ENCODE measurements at places on chromosomes 4 and X. TPM values are rescaled to one million over a fixed set of nuclear protein-coding genes. Genes with fewer than 3 reads are reported as not detected.

Gene MAGEC1
- total RNA-seq: not detected

Gene P2RY8
- 0.18 TPM for total RNA-seq

Gene MCF2
- total RNA-seq: 0.31 TPM

Gene MAGEC2
- total RNA-seq: not detected

Gene PCDH7
- total RNA-seq: 31.6 TPM

Gene KIF4A
- 62.6 TPM for total RNA-seq

Gene ESX1
- total RNA-seq: 2.8 TPM

Gene GLUD2
- 0.33 TPM for total RNA-seq

Gene TMEM184C
- total RNA-seq: 26.5 TPM

Gene TEX13C
- total RNA-seq: not detected

Gene CDS1
- 16.1 TPM for total RNA-seq

Gene SYTL5
- total RNA-seq: 0.08 TPM

Gene CLNK
- total RNA-seq: not detected

Gene GLRA2
- not detected for total RNA-seq

Gene SSX5
- total RNA-seq: not detected

Gene SMIM10L2A
- 0.36 TPM for total RNA-seq

Gene OCIAD1
- 103 TPM for total RNA-seq

Gene ARMCX1
- total RNA-seq: 4.7 TPM

GRCh38 chrX:54230435-54231148 lies 47.5 kb upstream of the FAM120C start:
- H3K4me1 ChIP-seq: no peaks in the 10 kb centered on the region
- no peaks in the 10 kb centered on the region for H3K36me3 ChIP-seq
- no peaks in the 10 kb centered on the region for H3K27me3 ChIP-seq
- DNase-seq: no peak

GRCh38 chrX:31606771-31607170 lies 534.9 kb upstream of the FTHL17 start:
- no peaks in the 10 kb centered on the region for H3K36me3 ChIP-seq
- no peaks in the 10 kb centered on the region for H3K27me3 ChIP-seq
- H3K27ac ChIP-seq: no peak overlapping the region
- no peak overlapping the region for H3K4me3 ChIP-seq
- DNase-seq: no peak
- H3K4me1 ChIP-seq: no peaks in the 10 kb centered on the region

- H3K4me3 ChIP-seq: no peak overlapping the region
- H3K27ac ChIP-seq: no peak overlapping the region
- H3K27me3 ChIP-seq: no peaks in the 10 kb centered on the region
- no peaks in the 10 kb centered on the region for H3K36me3 ChIP-seq
- DNase-seq: no peak
These were observed 231.0 kb upstream of the GATB start for GRCh38 chr4:151991884-151992167.

GRCh38 chr4:89298155-89298554 lies 9.4 kb downstream of the GPRIN3 start:
- no peak overlapping the region for H3K4me3 ChIP-seq
- DNase-seq: no peak
- H3K27ac ChIP-seq: no peak overlapping the region
- H3K27me3 ChIP-seq: no peaks in the 10 kb centered on the region
- no peaks in the 10 kb centered on the region for H3K36me3 ChIP-seq

- H3K4me1 ChIP-seq: no peaks in the 10 kb centered on the region
- H3K36me3 ChIP-seq: no peaks in the 10 kb centered on the region
- DNase-seq: no peak
- no peak overlapping the region for H3K4me3 ChIP-seq
These were observed 33.1 kb downstream of the LEF1 start for GRCh38 chr4:108135549-108136209.

DNA sequence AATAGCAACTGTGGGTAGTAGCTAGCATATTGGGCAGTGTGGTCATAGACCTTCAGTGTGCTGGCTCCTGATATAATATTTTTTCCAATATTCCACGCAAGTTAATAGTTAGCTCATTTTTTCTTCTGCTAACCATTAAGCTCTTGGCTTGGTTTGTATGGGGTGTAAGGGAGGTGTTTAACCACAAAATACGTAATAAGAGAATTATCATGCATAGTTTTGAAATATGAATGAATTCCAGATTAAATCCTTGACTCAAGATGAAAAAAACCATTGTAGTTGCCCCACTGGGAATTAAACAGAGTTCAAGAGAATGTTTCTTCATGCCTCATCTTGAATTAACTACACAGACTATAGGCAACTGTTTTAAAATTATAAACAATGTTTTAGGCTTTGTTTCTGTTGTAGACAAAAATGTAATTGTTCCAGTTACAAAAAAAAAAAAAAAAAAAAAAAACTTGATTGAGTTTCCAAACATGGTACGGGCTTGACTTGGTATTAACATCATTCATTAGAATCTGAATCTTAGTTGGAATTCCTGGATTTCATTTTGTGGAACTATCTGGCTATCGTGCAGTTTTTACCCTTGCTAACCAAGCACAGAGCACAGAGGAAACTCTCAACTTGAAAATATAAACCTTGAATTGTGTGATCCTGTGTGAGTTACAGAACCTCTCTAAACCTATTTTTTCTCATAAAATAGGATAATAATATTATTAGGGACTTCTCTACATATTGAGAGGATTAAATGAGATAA lies 28.4 kb downstream of the CXCL1 start:
- no peak overlapping the region for H3K4me3 ChIP-seq
- no peak for DNase-seq
- H3K27me3 ChIP-seq: no peaks in the 10 kb centered on the region
- H3K36me3 ChIP-seq: no peaks in the 10 kb centered on the region
- no peaks in the 10 kb centered on the region for H3K4me1 ChIP-seq

GRCh38 chr4:123651066-123651465 lies 254.5 kb downstream of the SPRY1 start:
- no peak overlapping the region for H3K4me3 ChIP-seq
- no peaks in the 10 kb centered on the region for H3K36me3 ChIP-seq
- no peak for DNase-seq

- no peak overlapping the region for H3K27ac ChIP-seq
- DNase-seq: no peak
These were observed 29.1 kb downstream of the STAG2 start for GRCh38 chrX:123990602-123991001.

- DNase-seq: no peak
- H3K4me1 ChIP-seq: peaks cover 9% of the 10 kb centered on the region
- H3K36me3 ChIP-seq: no peaks in the 10 kb centered on the region
- H3K27ac ChIP-seq: no peak overlapping the region
- H3K4me3 ChIP-seq: no peak overlapping the region
These were observed 237.1 kb downstream of the ZNF674 start for GRCh38 chrX:46308110-46308509.

GRCh38 chrX:44937606-44938005 lies 64.6 kb downstream of the KDM6A start:
- peaks cover 2% of the 10 kb centered on the region for H3K4me1 ChIP-seq
- H3K4me3 ChIP-seq: no peak overlapping the region
- no peak for DNase-seq
- H3K27ac ChIP-seq: no peak overlapping the region

DNA sequence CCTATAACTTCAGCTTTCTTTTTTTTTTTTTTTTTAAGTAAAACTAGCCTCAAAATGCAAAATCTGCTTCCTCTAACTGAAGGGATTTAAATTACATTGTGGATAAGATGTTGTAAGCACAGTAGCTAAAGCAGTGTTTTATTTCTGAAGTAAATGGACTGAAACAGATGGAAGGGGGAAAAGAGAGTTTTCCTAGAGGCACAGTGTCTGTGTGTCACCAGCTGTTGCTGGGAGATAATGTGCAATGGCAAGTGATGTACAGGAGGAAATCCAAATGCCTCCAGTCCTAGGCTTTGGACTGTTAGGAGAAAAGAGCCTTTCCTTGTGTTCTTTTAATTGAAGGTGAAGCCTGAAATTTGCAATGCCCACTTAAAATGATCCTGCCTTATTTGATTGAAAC lies 672.1 kb downstream of the GRXCR1 start:
- no peak overlapping the region for H3K27ac ChIP-seq
- no peaks in the 10 kb centered on the region for H3K4me1 ChIP-seq
- H3K27me3 ChIP-seq: no peaks in the 10 kb centered on the region

- no peaks in the 10 kb centered on the region for H3K27me3 ChIP-seq
- H3K36me3 ChIP-seq: no peaks in the 10 kb centered on the region
- no peaks in the 10 kb centered on the region for H3K4me1 ChIP-seq
- no peak overlapping the region for H3K27ac ChIP-seq
- H3K4me3 ChIP-seq: no peak overlapping the region
- no peak for DNase-seq
These were observed 7.4 kb downstream of the BDH2 start for GRCh38 chr4:103092245-103092644.

GRCh38 chr4:123300222-123301039 lies 96.2 kb upstream of the SPRY1 start:
- no peaks in the 10 kb centered on the region for H3K27me3 ChIP-seq
- no peak overlapping the region for H3K27ac ChIP-seq
- no peak for DNase-seq
- no peaks in the 10 kb centered on the region for H3K36me3 ChIP-seq
- H3K4me3 ChIP-seq: no peak overlapping the region

DNA sequence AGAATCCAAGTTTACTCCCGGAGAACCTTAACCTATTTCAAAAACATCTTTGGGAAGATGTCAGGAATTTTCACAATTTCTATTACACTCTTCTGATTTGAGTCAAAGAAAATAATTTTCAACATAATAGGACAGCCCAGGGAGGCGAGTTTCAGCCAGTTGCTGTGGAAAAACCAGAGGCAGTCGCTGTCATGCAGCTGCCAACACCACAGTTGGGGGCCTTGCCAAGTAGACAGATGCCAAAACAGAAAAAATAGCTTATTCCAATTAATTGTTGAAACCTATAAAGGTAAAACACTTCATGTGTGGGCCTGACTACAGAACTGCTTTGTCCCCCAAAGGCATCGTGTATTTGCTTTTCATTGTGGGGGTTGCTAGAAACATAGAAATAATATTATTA lies 225.8 kb downstream of the DMD start:
- no peaks in the 10 kb centered on the region for H3K4me1 ChIP-seq
- H3K27me3 ChIP-seq: no peaks in the 10 kb centered on the region
- no peak overlapping the region for H3K27ac ChIP-seq
- H3K4me3 ChIP-seq: no peak overlapping the region
- no peaks in the 10 kb centered on the region for H3K36me3 ChIP-seq

- no peak overlapping the region for H3K27ac ChIP-seq
- no peaks in the 10 kb centered on the region for H3K36me3 ChIP-seq
- no peaks in the 10 kb centered on the region for H3K27me3 ChIP-seq
- no peak overlapping the region for H3K4me3 ChIP-seq
These were observed 37.7 kb downstream of the NHS start for GRCh38 chrX:17412692-17413091.

GRCh38 chrX:45710081-45710801 lies 509.6 kb upstream of the DIPK2B start:
- no peaks in the 10 kb centered on the region for H3K36me3 ChIP-seq
- no peaks in the 10 kb centered on the region for H3K27me3 ChIP-seq
- no peaks in the 10 kb centered on the region for H3K4me1 ChIP-seq
- no peak overlapping the region for H3K4me3 ChIP-seq
- no peak overlapping the region for H3K27ac ChIP-seq

- no peaks in the 10 kb centered on the region for H3K4me1 ChIP-seq
- H3K27me3 ChIP-seq: no peaks in the 10 kb centered on the region
- no peak for DNase-seq
These were observed 33.1 kb upstream of the TAPT1 start for GRCh38 chr4:16259241-16259888.

GRCh38 chrX:30955687-30956086 lies 66.6 kb upstream of the TAB3 start:
- no peaks in the 10 kb centered on the region for H3K27me3 ChIP-seq
- no peaks in the 10 kb centered on the region for H3K4me1 ChIP-seq
- no peak for DNase-seq
- H3K27ac ChIP-seq: no peak overlapping the region
- H3K4me3 ChIP-seq: no peak overlapping the region

- DNase-seq: peak; percentile 28
- no peak overlapping the region for H3K27ac ChIP-seq
- H3K27me3 ChIP-seq: no peaks in the 10 kb centered on the region
- no peak overlapping the region for H3K4me3 ChIP-seq
- H3K36me3 ChIP-seq: no peaks in the 10 kb centered on the region
- no peaks in the 10 kb centered on the region for H3K4me1 ChIP-seq
These were observed 668.0 kb upstream of the LCORL start for GRCh38 chr4:18689308-18690115.

GRCh38 chrX:17531500-17531899 lies 156.5 kb downstream of the NHS start:
- no peak overlapping the region for H3K27ac ChIP-seq
- no peaks in the 10 kb centered on the region for H3K4me1 ChIP-seq

DNA sequence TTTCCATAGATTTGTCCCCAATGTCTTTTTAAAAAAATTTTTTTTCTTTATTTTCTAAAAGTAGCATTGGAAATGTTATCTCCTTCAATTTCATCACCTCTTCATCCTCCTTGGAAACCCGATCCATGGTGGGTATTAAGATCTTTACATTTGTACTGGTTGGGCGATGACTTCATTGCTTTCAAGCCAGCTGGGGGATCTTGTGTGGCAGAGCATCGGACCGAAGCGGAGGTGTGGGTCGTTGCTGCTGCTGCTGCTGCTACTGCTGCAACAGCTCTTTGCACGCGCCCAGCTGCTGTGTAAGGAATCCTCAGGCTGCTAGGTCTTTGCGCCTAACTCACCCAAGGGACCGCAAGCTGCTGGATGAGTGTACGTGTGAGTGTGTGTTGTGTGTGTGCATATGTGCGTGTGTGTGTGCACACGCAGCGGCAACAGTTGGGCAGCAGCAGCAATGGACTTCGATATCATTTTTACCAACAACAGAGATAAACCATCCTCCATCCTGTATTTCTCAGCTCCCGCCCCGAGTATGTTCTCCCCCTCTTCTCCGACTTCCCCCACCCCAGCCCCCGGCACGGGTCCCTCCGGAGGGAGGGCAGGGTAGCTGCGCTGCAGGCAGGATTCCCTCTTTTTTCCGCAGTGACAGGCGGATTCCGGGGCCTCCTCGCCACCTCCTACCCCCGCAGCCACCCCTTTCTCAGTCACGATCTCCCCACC lies 768 bp upstream of the CDKL5 start:
- no peak overlapping the region for H3K27ac ChIP-seq
- H3K36me3 ChIP-seq: no peaks in the 10 kb centered on the region
- H3K4me3 ChIP-seq: peak overlapping the region; percentile 52
- H3K4me1 ChIP-seq: no peaks in the 10 kb centered on the region
- DNase-seq: no peak
- H3K27me3 ChIP-seq: no peaks in the 10 kb centered on the region

DNA sequence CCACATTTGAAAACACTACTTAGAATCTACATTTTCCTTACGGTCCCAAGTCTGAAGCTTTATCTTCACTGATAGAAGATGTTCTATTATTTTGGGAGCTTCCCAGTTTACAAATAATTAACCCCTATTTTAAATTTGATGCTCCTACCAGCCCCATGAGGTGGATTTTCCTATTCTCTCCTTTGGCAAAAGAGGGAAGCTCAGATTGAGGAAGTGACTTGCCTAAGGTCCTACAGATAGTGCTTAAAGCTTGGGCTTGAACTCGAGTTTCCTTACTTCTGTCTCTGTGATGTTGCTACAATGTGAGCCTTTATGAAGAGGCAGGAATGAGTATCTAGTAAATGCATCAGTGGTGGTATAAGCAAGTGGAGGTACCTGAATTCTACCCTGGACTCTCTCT lies 27.5 kb downstream of the HEPH start:
- H3K36me3 ChIP-seq: no peaks in the 10 kb centered on the region
- H3K27ac ChIP-seq: no peak overlapping the region
- no peak for DNase-seq
- H3K27me3 ChIP-seq: no peaks in the 10 kb centered on the region

- no peak overlapping the region for H3K4me3 ChIP-seq
- H3K27ac ChIP-seq: no peak overlapping the region
- H3K36me3 ChIP-seq: no peaks in the 10 kb centered on the region
- H3K27me3 ChIP-seq: no peaks in the 10 kb centered on the region
- no peak for DNase-seq
- H3K4me1 ChIP-seq: no peaks in the 10 kb centered on the region
These were observed 128.6 kb downstream of the CHIC2 start for GRCh38 chr4:53935780-53936179.

- H3K4me3 ChIP-seq: no peak overlapping the region
- H3K4me1 ChIP-seq: peaks cover 9% of the 10 kb centered on the region
- no peaks in the 10 kb centered on the region for H3K36me3 ChIP-seq
- DNase-seq: no peak
These were observed 50.8 kb downstream of the HTRA3 start for GRCh38 chr4:8320386-8320750.

All from Panc1 (cell line).